NCI-H774 (cell line): ENCODE measurements at places on chromosomes 2 and 18.

GRCh38 chr18:42112657-42113420 is 157.8 kb downstream of the PIK3C3 start:
- DNase-seq = no peak

GRCh38 chr18:8732442-8733360 is 27.3 kb downstream of the MTCL1 start:
- DNase-seq = no peak

DNA sequence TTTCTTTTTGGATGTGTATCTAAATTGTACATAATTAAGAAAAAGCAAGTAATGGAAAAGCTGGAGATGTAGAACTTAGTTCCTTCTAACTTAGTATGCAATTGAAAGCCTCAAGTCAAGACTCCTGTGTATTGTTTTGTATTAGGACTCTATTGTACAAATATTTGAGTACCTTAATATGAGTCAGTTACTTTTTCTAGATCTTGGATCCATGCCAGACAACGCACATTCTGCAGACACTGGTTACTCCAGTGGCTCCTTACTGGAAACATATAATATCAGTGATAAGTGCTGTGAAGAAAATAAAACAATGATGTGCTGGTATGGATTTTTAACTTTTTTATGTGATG is 1.5 kb downstream of the SLC39A10 start:
- DNase-seq = peak; percentile 33

GRCh38 chr2:218823196-218823855 is 8.3 kb downstream of the PRKAG3 start:
- no peak for DNase-seq

- peak; percentile 30 for DNase-seq
Observed at GRCh38 chr2:219441451-219442255, 7.0 kb downstream of the SPEG start.

- DNase-seq = no peak
Observed at GRCh38 chr2:237541243-237541642, 25.1 kb upstream of the PRLH start.

DNA sequence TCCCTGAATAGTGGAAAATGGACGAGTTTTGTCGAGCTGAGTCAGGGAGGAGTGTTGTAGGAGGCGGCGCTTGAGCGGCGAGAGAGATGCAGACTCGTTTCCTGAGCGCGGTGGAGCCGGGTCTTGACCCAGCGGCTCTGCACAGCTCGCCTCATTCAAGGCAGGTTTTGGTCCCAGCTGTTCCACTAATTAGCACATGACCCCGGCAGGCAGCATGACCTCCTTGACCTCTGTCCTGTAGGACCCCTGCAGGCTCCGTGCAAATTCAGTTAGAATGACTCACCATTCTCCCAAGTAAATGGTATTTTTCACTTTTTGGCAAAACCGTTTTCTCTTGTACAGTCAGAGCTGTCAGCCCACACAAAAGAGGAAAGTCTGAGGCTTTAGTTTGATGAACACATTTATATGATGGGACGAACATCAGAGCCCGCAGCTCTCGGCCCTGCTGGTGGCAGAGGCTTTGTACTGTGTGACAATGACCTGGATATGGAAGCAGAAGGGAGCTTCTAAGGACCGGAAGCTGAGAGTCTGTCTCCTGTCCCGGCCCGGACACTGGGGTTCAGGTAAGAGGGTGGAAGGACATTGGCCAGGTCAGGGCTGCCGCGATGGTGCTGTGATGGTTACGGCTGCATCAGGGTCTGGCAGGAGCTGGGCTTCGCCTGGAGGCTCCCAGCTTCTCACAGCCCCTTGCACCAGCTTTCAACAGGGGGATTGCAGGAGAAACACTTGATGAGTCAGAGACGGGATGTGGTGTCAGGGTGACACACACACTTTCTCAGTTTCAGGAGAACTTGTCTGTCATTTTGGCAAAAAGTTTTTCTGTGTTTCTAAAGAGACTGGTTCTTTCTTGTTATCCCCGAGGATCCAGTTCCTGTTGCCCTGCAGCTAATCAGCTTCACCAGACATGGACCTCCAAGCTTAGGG is 29.9 kb upstream of the ALKAL2 start:
- no peak for DNase-seq

DNA sequence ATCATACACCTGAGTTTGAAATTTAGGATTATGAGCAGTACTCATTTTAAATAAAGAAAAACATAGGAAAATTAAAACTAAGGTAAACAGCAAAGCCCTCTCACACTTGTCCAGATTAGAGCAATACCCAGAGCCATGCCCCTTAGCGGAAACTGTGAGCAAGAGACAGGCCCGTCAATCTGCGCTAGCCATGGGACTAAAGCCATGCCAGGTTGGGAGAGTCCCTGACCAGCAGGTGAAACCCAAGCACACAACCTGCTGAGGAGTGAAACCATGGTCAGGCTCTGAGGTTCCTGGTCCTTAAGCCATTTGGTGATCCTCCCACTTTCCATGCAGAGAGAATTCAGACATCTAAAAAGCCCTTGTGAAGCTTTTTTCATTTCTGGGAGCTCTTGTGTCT is 494.3 kb downstream of the STK39 start:
- DNase-seq = no peak

GRCh38 chr2:61220768-61221167 is 58.8 kb downstream of the C2orf74 start:
- no peak for DNase-seq

DNA sequence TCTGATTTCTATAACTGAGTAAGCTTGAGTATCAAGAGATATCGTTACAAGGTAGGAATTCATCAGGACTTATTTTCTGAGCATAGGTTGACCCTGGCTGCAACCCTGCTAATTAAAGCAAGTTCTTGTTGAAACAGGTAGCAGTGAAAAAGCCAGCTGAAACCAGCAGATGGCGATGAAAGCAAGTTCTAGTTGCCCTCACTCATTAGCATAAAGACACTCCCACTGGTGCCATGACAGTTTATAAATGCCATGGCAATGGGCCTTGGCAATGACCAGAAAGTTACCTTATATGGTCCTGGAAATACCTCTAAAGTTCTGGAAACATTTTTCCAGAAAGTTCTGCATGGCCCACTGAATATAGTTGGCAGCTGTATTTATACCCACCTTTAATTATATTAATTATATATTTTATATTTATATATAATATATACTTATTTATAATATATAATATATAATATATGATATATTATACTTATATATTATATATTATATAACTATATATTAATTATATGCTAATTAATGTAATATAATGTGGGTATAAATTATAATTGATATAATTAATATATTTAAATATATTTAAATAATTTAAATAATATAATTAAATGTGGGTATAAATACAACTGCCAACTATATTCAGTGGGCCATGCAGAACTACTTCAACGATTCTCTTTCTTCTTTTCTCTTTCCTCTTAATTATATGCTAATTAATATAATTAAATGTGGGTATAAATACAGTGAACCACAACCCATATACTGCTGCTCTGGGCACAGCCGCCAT is 188.0 kb downstream of the CDH7 start:
- DNase-seq = no peak

DNA sequence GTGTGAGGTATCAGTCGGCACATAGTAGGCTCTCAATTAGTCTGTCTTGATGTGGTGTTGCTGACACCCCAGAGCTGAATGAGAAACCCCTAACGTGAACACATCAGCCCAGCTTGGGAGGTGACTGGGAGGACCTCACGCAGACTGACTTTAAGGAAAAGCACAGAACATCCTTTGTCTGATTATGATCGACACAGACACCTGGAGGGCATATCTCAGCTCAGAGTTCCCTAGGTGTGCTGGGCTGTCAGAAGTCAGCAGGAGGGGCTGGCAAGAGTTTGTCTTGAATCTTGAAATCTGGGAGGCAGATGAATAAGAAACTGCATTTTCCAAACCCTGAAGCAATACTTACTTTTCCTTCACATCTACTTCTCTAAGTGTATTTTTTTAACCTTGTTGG is 16.8 kb upstream of the MYCN start:
- no peak for DNase-seq

DNA sequence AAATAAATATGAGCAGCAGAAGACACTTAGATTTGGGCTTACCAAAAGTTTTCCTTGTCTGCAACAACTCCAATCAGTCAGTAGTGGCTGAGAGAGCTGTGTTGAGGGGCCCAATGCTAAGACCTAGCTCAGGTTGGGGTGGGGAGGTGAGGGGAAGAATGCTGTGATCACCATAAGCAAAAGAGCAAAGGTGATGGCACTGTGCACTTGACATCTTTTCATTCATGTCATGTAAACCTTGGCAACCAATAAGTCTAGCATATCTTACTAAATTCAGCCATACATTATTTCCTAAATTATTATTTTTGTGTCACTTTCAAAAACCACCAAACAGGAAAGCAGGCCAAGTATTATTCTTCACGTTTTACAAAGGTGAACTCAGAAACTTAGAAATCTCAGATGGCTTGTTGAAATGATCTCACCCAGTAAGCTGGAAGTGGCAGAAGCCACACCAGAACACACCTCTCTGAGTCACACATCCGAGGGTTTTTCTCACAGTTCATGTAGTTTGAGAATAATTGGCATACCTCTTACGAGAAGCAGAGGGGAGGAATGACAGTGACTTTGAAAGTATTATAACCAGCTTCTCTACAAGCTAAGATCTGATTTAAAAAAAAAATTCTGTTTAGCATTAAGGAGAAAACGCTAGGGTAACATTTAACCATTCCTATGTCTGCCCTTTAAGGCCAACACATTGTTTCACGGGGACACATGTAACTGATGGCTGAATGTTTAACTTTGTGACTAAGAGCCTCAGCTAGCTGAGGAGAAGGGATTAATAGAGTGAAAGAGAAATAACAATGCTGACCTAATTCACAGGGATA is 43.3 kb upstream of the SETBP1 start:
- no peak for DNase-seq

DNA sequence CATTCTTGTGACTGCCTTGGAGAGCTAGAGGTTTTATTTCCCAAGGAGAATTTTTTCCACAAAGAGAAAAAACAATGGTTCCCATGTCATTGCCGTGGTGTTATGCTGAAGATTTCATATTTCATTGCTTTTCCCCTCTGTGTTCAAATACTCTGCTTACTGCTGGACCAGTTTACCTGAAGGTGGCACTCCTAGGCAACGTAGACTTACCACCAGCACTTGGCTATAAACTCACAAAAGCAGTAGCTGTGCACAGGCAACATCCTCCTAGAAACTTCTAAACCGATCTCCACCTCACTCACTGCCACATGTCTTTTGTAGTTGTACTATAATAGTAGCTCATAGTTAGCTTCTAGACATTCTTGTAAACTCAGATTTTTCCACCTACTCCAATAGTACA is 1319.7 kb upstream of the CRIM1 start:
- DNase-seq = no peak

DNA sequence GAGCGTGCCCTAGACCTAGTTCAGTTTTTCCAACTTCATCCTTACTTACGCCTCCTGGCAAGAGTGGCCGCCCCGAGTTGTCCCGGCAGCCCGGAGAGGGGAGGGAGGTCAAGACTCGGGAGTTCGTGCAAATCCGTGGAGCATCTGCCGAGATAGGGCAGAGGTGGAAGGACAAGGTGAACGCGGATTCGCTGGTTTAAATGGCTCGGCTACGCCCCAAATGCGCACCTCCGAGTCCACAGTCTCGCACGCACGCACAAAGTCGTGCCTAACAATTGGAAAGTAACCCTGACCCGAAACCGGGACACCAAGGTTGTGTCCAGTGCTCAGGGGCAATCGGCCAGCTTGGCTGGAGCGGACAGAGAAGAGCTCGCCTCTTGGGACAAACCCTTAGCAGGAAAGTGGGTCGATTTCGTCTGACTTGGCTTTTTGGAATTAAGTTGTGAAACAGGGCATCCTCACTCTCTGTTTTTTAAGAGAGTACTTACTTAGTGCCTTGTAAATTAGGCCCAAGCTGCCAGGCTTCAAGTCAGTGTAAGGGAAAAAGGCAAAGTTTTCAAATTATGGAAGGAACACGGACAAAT is 726 bp upstream of the SS18 start:
- peak; percentile 64 for DNase-seq

GRCh38 chr2:201621293-201621999 is 21.9 kb downstream of the TMEM237 start:
- no peak for DNase-seq

GRCh38 chr2:85911814-85912692 is 23.3 kb upstream of the ST3GAL5 start:
- DNase-seq = no peak

DNA sequence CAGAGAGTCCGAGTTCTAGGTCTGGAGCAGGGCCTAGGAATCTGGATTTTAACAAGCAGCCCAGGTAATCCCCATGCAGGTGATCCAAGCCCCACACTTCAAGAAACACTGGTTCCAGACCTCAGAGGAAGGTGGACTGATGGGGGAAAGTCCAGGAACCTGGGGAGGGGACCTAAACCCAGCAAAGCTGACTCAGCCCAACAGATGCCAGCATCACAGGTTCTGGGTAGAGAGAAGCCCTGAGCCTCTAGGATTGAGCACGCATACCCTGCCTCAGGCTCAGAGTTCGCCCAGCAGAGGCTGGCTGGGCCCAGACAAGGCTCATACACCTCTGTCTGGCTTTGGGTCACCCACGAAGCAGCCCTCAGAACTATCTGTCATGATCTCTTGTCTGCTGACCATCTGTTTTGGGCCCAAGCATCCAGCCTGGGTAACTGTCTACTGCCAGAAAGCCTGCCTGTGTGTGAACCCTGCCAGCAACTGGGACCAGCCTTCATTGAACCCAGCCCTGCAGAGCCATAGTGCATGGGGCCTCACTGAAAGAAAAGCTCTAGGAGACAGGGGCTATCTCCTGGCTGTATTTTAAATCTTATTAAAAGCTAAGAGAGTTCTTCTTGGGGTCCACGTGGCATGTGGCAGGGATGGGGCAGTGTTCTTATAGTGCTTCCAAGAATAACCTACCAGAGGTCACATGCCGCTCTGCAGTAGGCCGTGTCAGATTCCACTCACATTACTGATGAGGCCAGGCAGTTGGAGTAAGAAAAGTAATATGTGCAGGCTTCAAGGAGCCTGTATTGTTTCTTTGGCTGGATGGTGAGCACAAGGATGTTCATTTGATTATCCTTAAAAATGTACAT is 7.4 kb downstream of the TMEM127 start:
- no peak for DNase-seq
